HuH-7 (cell line): ENCODE measurements at places on chromosomes 3 and 15.

GRCh38 chr3:73614419-73614818, 10.3 kb downstream of the PDZRN3 start:
- DNase-seq: peak; percentile 7

GRCh38 chr3:152298393-152299248, 29.9 kb downstream of the MBNL1 start:
- no peak for DNase-seq

GRCh38 chr3:129473067-129473768, 33.2 kb downstream of the IFT122 start:
- DNase-seq: no peak

- DNase-seq: no peak
Measured at GRCh38 chr3:51904034-51904823, 1.1 kb upstream of the IQCF1 start.

DNA sequence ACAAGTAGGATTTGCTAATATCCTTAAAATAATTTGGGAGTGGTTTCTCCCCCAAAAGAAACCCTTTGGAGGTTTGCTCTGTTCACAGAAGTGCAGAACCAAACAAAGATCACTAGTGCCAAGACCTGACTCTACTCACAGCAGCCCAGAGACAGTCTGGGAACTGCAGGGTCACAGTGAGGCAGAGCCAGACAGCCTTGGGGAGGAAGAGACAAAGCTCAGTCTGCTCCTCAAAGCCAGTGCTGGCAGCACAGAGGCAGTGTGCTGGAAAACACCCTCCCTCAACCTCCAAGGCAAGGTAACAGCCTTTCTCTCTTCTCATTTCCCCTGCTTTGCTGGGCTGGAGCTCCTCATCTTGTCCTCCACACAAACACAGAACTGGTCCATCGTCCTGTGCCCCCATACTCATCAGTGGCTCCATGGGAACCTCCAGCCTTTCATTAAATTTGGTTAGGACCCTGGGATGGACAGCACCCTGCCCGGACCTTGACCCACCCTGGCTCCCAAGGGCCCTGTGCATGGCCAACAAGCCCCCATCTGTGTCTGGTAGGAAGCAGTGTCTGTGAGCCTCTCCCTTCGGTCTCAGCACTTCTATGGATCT, 12.6 kb downstream of the RAB6B start:
- DNase-seq: no peak

GRCh38 chr3:16768014-16768413, 116.7 kb upstream of the PLCL2 start:
- DNase-seq: no peak

GRCh38 chr3:187450431-187451190, 82.4 kb downstream of the RTP4 start:
- DNase-seq: no peak

GRCh38 chr3:138338244-138338643, 8.6 kb upstream of the NME9 start:
- no peak for DNase-seq

GRCh38 chr3:188507244-188507720, 353.3 kb downstream of the LPP start:
- DNase-seq: no peak

DNA sequence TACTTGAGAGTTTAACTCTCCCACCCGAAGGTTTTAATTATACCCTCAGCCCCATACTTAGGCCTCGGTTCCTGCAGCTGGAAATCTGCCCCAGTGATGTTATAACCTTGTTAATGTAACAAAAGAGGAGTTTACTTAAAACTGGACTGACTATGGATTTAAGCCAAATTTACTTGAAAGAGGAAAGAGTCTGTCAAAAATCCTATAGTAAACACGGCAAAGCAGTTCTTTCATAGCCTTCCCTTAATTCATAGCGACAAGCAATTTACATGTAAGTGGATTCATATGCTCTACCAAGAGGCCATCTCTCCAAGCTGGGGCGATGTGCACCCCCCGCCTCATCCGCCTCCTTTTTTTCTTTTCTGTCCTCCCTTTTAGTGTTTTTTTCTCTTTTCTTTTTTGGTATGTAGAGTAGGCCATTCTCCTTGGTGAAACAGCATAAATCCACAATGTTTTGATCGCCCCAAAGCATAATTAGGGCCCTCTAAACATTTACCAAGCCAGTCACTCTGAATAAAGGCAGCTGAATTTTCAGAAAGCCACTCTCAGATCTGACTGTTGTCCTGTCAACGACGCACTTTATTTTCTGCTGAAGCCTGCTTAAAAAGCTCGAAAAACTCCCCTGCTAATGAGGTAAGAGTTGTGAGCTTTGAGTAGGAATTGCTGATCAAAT, 373.1 kb upstream of the WNT5A start:
- DNase-seq: no peak

DNA sequence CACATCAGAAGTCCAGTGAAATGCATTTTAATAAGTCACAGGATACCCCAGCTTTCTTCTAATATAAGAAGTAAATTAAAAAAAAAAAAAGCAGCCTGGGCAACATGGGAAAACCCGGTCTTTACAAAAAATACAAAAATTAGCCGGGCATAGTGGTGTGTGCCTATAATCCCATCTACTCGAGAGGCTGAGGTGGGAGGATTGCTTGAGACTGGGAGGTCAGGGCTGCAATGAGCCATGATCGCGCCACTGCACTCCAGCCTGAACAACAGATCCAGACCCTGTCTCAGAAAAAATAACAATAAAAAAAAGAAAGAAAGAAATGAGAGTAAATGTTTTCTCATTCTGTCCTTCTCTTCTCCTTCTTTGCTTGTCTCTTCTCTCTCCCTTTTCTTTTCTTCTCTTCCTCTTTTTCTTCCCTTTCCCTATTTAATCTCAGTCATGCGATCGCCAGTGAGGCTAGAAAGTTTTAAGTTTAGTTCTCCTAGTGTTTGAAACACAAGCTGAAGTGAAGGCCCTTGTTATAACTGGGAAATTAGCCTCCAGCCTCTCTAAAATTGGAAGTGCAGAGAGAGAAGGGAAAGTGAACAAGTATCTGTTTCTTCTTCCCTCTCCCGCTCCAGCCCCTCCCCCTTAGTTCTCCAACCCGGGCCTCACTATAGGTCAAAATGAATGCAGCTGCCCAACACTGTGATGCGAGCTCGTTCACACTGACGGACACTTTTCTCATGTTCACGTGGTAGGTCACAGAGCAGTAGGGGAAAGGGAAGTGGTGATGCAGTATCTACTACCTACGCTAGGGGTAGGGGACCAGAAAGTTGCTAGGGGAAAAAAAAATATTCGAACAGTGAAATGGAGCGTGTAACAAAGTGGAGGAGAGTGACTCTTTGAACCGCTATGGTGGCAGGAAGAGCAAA, 23.5 kb upstream of the TSC22D2 start:
- DNase-seq: peak; percentile 46

DNA sequence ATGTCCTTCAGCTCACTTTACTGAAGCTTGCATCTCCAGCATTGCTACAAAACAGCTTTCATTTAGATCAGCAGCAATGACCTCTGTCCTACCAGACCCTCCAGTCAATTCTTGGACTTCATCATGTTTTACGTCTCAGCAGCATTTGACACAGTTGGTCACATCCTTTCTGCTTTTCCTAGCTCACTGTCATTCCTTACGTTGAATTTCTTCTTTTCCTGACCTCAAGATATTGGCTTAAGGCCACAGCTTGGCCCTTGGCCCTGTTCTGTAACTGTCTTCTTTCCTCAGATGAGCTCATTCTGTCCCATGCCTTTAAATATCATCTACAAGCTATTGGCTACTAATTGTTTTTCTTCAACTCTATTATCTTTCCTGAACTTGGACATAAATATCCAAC, 576.2 kb upstream of the KCNMB2 start:
- no peak for DNase-seq

GRCh38 chr3:67362686-67363085, 291.7 kb downstream of the SUCLG2 start:
- no peak for DNase-seq

DNA sequence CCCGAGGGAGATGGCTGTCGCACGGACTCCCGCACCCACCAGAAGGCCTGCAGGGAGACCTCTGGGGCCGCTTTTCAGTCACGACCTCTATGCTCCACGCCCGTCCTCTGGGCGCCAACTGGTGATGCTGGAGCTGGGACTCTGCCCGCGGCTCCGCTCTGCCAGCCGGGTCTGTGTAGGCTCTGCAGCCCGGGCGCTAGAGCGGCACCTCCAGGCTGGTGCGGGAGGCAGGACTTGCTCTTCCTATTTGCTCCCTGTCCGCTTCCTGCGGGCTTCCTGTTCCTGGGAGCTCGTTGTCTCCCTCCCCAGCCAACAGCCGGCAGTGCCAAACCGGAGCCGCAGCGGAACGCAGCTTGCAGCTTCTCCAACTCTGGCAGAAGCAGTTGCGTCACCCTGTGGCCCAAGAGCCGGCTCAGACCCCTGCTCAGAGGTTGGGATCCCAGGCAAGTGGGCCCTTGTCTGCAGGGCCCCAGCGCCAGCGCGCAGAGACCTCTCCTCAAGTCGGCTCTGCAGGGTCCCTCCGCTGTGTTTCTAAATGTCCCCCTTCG, 285.9 kb downstream of the XXYLT1 start:
- DNase-seq: peak; percentile 88

DNA sequence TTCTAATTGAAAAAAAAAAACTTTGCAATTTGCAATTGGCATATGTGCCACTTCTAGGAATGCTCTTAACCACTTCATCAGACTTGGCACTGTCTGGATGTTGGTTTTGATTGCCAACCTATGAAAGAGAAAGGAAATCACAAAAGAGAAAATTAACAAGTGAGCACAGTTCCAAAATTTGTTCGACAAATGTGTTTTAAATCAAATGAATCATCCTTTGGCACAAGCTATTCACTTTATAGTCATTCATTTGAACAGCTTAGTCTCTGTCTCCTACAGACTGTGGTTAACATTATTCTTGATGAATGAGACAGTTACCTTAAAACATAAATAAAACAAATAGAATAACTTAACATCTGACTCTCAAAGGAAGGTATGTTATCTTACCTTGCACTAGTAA, 265.0 kb downstream of the EPHA3 start:
- DNase-seq: no peak

- DNase-seq: no peak
Measured at GRCh38 chr3:65173841-65174240, 486.0 kb upstream of the ADAMTS9 start.

GRCh38 chr3:139585820-139586219, 46.3 kb upstream of the RBP1 start:
- no peak for DNase-seq

DNA sequence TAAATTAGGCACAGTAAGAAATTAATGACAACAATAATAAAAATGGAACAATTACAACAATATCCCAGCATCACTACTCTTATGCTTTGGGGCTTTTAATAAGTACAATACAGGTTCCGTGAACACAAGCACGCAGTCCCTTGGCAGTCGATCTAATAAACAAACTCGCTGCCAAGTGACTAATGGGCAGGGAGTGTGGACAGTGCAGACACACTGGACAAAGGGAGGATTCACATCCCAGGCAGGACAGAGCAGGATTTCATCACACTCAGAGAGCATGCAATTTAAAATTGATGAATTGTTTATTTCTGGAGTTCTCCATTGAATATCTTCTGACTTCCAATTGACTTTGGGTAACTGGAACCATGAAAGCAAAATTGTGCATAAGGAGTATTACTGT, 524.1 kb upstream of the CFAP20DC start:
- no peak for DNase-seq

DNA sequence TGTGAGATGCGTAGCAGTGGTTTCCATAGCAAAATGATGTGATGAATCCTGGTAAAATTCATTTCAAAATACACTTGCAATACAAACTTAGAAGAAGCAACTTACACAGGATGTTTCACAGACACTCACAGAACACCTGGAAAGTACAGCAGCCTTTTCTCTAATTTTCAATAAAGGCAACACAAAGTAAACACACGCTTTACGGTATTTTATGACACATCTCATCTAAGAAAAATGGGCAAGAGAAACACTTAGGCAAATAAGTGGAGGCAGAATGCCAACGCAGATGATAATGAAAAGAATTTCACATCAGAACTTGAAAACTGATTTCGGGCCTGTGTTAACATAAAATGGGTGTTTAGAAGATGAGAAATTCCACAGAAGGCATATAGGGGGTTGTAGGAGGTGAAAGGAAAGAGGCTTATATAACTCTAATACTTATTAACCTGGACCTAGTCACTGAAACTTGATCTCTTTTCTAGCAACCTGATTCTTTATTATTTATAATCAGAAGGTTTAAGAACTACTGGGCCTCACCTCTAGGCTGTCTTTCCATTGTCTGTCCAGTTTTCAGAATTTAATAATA, 25.6 kb upstream of the MAP3K13 start:
- no peak for DNase-seq

GRCh38 chr15:83163032-83163431, 44.6 kb downstream of the HDGFL3 start:
- no peak for DNase-seq

DNA sequence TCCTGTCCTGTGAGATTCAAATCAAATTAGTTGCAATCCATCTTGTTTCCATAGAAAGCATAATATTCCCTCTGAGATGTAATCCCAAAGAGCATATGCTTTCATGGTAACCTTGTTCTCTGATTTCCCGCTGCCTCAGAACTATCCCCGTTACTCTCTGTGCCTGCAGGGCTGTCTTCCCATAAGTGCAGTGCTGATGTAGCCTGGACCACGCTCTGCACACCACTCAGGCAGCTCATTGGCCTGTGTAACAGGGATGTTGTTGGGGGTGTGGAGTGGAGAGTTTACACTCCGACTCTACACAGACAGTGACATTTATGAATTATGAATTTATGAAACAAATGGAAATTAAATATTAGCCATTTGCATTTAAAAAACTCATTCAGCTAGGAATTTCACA, 33.6 kb upstream of the CNTN3 start:
- no peak for DNase-seq

DNA sequence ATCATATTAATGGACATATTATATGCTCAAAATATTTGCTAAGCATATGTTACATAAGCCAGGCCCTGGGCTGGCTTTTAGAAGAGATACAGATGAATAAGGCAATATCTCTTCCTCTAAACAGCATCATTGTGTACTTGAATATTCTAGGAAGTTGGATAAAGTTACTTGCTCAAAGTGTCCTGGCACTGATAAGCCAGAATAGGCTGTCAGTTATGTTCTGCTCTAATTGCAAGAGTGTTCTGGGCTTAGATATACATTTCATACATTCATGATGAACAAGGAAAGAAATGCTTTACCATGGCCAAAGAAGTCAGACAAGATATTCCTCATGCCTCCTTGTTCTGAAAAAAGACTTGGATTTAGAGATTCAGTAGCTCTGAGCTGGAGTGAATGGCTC, 40.7 kb downstream of the KBTBD12 start:
- no peak for DNase-seq

DNA sequence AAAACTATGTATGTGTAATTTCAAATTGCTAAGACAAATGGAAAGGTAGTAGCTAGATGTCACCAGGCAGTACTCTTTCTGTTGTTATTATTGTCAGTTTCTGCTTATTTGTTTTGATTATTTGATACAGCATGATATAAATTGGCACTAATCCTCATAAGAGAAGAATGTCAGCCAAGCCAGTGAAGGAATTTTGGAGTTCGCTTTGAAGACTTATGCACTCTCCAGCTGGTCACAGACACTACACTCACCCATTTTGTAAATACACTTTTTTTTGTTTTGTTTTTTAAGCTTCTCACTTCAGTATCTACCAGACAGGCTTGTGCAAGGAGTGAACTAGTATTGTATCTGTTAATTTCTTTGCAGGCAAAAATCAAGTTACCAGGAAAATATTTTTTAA, 180.2 kb upstream of the TTC14 start:
- DNase-seq: no peak

- no peak for DNase-seq
Measured at GRCh38 chr15:80240276-80240675, 11.7 kb downstream of the CTXND1 start.
